ENCODE measurements at places on chromosomes 13 and 19.

DNA sequence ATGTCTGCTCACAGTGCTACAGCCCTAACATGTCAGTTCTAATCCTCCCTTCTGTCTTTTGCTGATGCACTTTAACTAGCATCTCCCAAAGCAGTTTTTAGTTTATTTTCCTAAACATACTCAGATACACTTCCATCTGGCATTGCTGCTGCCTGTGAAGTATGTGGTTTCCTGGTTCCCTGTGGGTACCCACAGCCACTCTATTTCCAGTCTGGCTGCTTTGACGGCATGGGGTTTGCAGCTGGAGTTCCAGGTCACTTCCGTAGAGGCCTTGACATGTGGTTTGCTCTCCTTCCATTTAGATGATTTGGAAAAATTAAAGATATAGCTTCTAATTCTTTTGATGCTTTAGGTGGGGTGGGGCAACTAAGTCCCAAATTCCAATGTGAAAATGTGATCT is 375.5 kb downstream of the PCDH20 start:
- DNase-seq, result no peak

DNA sequence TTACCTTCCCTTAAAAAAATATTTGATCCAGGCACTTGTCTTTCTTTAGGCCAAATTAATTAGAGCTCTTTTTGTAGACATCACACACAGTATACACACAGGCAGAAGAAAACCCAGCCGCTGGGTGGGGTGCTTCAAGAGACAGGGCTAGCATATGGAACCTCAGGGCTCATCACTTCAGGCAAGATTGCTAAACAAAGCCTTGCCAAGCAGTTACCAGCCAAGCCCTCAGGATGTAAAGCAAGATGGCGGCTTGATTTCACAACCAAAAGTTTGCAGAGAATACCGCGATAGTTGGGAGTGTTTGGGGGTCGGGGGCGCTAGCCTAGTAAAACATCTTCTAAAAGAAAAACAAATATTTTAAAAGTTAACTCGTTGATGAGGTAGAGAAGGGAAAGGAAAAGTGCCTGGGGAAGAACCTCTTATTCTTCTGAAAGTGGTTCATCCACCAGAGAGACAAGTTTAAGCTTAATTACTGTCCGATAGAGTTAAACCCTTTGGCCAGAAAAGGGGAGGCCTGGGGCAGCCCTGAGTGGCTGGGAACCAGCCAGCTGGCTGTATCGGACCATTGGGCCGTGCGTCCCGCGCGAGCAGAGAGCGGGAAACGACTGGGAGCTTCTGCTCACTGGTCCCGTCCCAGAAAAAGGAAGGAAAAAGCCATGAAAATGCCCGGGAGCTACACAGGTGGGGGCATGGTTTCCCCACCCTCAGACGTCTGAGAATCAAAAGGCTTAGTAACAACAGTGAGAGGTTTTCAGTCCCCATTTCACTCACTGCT is 254.9 kb upstream of the PCDH20 start:
- DNase-seq, result no peak

GRCh38 chr19:15196360-15197005 is 4.3 kb downstream of the NOTCH3 start:
- no peak for DNase-seq

GRCh38 chr13:49830721-49831120 is 38.2 kb upstream of the KPNA3 start:
- no peak for DNase-seq

DNA sequence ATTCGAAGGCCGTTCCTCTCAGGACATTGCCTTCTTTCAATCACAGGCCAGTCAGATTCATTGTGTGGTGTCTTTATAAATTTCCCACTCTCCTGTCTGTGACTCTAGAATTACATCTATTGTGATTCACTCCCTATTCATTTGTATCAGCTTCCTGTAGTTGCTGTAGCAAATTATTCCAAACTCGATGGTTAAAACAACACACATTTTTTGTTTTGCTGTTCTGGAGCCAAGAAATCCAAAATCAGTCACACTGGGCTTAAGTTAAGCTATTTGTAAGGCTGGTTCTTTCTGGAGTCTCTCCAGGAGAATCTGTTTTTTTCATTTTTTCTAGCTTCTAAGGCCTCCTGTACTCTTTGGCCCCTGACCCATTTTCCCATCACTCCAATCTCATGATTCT is 1487.0 kb upstream of the SLC10A2 start:
- DNase-seq, result no peak

- no peak for DNase-seq
Observed at GRCh38 chr19:38708413-38709024, 35.8 kb downstream of the CAPN12 start.

- no peak for DNase-seq
Observed at GRCh38 chr13:77584106-77584505, 48.6 kb downstream of the SCEL start.

- DNase-seq, result no peak
Observed at GRCh38 chr19:2045501-2046045, 5.5 kb downstream of the MKNK2 start.
